NCI-H1436 (cell line): ENCODE measurements at places on chromosomes 12 and 14.

- DNase-seq: no peak
Measured at GRCh38 chr14:102424923-102425322, 62.2 kb downstream of the TECPR2 start.

DNA sequence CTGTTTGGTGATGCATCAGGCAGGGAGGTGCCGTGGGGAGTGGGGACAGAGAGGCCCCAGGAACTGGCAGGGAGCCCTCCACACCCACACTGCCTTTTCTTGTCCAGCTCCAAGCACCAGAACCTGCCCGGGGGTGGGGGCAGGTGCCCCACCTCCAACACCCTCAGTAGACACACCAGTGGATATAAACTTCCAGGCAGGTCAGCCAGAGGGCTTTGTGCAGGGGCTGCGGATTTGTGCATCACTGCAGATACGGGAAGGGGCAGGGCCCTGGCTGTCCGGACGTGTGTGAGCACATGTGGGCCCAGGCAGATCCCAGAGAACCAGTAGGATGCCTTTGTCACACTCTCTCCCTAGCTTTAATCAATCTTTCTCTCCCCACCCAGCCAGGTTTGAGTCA, 1.3 kb upstream of the TGM1 start:
- DNase-seq: no peak

DNA sequence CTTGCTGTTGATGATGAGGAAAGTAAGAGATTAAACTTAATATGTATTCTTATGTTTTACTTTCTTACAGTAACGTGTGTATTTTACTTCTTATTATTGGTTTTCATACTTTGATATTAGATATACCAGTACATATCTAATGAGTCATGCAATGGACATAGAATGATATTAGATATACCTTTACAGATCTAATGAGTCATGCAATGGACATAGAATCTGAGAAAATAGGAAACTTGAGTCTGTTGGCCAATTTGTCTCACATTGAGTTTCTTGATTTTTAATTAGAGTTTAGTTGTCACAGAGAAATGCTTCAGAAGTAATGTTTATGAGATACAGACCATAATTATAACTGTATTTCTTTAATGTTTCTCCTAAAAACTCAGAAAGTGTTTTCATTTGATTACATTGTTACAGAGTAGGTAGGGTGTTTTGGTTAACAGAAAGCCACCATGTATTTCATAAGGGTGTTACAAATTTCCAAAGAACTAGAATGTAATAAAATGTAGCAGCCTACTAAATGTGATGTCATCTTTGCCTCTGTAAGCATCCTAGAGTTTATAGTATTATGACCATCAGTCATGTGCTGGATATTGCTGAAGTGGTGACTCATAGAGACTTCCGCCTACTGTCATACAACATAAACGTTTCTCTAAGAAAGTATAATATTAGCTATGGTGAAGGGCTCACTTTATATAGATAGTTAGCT, 3.0 kb downstream of the GAS2L3 start:
- DNase-seq: no peak

- no peak for DNase-seq
Measured at GRCh38 chr12:116926283-116927243, 15.8 kb downstream of the FBXW8 start.

DNA sequence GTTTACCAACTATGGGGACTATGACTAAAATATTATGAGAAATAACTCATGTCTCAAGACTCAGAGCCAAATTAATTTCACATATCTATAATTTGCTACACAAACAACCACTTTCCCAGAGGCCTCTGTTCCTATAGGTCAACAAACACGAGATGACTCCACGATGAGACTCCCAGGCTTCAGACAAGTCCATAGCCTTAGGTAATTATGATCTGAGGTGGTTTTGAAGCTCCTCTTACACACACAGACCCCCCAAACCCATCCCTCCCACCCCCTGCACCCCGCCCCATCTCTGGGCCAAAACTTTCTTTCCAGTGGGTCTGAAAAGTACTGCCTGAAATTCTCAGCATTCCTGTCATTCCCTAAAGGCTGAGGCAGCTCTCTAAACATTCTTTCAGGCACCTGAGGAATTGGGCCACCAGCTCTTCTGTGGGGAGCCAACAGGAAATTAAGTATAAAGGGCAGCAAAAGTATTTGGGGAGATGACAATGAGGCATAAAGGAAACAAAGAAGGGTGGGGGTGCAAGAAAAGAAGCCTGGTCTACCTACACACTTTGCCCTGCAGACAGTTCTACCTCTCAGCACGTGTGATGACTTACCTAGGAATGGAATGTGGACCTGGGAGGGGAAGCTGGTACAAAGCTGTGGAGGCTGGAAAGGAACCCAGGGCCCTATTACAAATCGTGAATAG, 143.6 kb downstream of the PAWR start:
- no peak for DNase-seq

- no peak for DNase-seq
Measured at GRCh38 chr12:50082644-50083043, 2.5 kb upstream of the SMARCD1 start.

DNA sequence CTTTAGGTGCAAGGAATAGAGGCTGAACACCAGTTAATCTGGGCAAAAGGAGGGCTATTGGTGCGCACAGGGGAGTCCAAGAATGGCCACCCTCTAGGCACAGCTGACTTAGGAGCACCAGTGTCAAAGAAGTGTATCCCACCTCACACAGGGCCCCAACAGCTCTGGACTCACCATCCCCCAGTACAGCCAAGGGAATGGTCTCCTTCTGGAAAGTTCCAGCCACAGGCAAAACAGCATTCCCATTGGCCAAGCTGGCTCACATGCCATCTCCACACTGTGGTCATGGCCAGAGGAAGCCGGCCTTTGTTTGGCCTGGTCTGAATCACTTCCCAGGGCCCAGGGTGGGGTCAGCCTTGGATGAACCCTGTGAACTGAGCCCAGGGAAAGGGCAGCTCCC, 120.1 kb downstream of the DICER1 start:
- no peak for DNase-seq

- DNase-seq: peak; percentile 69
Measured at GRCh38 chr14:50559990-50560930, at the start of gene ATL1. Gene ATL1 (plus strand): TSS chr14:50560145. CDS start chr14:50560266, 121 bp downstream.

DNA sequence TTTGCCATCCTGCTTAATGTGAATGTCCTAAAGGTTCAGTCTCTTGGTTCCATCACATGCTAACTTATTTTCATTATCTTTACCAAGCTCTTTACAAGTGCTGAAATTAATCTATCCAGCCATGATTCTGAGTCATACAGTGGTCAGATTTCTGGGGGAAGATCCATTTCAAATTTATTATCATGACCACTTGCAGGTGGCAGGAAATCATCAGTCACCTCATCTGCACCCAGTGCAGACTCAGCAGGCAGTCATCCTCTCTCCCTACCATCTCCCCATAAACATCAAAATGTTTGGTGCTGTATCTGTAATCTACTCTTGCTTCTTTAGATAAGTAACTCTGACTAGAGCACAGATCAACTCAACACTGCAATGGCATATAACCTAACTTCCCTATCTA, 23.5 kb downstream of the ATG14 start:
- DNase-seq: no peak

DNA sequence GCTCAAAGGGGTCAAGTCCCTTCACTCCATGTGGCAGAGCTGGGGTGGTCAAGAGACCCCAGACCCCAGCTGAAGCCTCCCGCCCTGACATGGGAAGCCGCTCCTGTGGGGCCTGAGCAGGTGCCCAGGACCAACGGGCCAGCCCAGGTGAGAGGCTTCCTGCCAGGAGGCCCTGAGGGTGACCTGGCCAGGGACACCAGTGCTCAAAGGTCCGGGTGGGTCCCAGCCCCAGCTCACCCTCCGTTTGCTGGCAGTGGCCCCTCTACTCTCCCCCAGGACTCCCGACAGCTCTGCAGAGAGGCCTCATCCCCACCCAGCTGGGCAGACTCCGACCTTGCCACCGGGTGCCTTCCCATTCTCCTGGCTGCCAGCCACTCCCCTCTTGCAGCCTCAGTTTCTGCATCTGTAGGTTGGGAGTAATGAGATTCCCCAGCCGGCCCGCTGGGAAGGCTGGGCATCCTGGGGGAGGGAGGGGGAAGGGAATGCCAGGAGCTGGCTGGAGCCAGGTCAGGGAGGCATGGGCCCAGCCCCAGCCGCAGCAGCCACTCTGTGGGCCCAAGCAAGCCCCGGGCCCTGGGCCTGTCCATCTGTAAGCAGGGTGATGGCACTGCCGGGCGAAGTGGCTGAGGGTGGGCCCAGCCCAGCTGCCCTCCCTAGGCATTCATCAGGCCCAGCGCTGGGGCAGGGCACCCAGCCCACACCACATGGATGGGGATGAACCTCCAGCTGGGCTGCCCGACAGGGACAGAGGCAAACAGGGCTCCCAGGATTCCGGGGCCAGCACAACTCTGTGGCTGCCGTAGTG, 10.3 kb upstream of the INF2 start:
- no peak for DNase-seq

DNA sequence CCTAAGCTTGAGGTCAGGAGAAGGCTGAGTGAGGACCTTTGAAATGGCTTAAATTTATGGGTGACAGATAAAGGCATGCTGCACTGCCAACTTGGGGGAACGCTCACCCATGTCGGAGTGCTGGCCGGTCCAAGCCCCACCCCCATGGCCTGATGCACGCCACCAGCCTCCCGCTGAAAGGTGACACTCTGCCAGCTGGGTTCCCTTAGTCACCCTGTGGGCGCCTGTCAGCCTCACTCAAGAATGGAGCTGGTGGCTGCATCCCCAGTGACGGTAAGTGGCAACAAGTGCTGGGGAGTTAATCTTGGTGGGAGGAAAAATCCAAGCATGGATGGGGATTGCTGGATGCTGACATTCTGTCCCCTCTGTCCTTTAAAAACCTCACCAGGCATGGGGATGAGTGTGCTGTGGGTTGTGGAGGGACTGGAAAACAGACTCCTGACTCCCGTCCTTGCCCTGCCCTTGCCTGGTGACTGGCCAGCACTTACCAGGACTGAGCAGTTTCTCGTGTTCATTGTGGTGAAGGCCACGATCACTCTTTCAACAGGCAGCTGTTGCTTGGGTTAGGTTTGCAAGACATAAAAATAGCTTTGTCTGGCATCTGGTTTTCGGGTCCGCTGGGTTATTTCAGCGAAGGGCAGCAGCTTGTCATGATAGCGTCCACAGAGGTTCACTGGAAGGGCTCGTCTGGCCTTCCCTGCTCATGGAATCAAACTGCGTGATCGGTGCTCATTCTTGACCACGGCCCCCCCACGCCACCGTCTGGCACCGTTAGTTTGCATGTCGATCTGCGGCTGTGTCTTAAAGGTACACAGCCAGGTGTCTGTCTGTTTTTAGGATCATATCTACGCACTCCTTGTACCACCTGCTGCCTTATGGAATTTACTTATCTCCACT, 15.0 kb downstream of the ACACB start:
- DNase-seq: peak; percentile 2

- DNase-seq: peak; percentile 8
Measured at GRCh38 chr14:89902881-89903280, 51.6 kb downstream of the EFCAB11 start.

GRCh38 chr12:122981036-122981471, 573 bp downstream of the ARL6IP4 start:
- no peak for DNase-seq

GRCh38 chr14:101514136-101514535, 47.2 kb upstream of the DIO3 start:
- no peak for DNase-seq
